ENCODE measurements at places on chromosomes 11 and 22. TPM values are rescaled to one million over a fixed set of nuclear protein-coding genes. Genes with fewer than 3 reads are reported as not detected.

The MMP1 gene
- total RNA-seq: 0.82 TPM

The SCGB2A2 gene
- not detected for total RNA-seq

The SLC22A25 gene
- total RNA-seq: not detected

The GAL3ST1 gene
- total RNA-seq: 16.1 TPM

The ASCL2 gene
- total RNA-seq: 5.0 TPM

The LRRC75B gene
- 47.6 TPM for total RNA-seq

The MS4A3 gene
- total RNA-seq: not detected

The CWF19L2 gene
- total RNA-seq: 19.1 TPM

The OR10A4 gene
- not detected for total RNA-seq

The CSF2RB gene
- total RNA-seq: 11.4 TPM

The E2F8 gene
- total RNA-seq: 0.66 TPM

The C11orf91 gene
- not detected for total RNA-seq

The RIMBP3B gene
- 0.16 TPM for total RNA-seq

The RTN4RL2 gene
- 2.6 TPM for total RNA-seq

The SHANK3 gene
- 40.5 TPM for total RNA-seq

The ZMAT5 gene
- 21.3 TPM for total RNA-seq

The CERK gene
- total RNA-seq: 28.2 TPM

Measured in kidney (tissue), 22 donors.